ENCODE measurements at places on chromosomes 5 and 9.

GRCh38 chr5:175653763-175654162 lies 4.1 kb upstream of the HRH2 start:
- DNase-seq = no peak

- DNase-seq = no peak
These were observed 103.3 kb upstream of the BOD1 start for GRCh38 chr5:173719731-173720082.

GRCh38 chr5:10645671-10646070 lies 81.8 kb downstream of the ANKRD33B start:
- no peak for DNase-seq

DNA sequence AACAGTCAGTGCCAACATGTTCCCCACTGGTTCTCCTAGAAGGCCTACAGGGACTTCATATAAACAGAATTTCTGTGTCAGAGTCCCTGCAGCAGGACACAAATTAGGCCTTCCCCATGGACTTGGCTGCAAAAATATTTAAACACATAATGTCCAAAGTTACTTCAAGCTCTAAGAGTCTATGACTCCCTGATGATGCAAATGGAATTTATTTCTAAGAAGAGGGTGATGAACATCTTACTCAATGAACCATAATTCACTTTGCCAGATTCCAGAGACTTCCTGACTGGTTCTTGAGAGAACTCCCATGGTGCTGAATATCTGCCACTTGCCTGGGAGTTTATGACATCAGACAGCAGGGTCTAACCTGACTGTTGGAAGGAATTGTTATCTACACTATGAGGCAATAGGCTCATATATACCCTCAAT lies 32.7 kb upstream of the ADRA1B start:
- DNase-seq = no peak

DNA sequence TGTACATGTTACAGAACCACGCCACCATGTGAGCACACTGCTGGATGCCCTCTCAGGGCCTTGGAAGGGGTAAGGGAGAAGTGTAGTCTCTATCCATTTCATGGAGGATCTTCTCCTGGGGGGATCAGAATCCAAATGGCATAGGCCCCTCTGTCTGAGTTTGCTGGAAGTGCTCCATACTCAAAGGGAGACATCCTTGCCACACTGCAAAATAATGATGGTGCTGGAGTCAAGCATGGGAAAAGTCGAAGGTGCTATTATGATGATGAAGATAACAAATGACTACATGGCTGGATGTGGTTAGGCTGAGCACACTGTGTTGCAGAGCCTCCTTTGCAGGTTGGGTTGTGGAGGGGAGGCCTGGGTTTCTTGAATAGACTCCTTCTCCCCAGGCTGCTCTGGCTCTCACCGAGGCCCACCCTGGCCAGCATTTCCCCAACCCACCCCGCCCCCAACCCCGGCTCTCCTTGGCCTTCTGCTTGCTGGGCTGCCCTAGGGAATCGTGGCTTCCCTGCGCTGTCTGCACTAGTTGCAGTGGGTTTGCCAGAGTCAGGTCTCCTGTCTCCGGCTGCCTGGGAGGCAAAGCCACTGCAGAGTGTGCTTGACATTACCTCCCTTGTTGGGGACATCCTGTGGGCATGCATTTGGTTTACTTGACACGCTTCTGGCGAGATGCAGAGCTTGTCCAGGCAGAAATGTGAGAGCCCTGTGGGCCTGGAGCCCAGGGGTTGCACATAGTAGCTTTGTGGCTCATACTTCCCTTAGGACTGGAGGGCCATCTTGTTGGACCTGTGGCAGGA lies 3.0 kb downstream of the MVB12B start:
- DNase-seq = peak; percentile 33

DNA sequence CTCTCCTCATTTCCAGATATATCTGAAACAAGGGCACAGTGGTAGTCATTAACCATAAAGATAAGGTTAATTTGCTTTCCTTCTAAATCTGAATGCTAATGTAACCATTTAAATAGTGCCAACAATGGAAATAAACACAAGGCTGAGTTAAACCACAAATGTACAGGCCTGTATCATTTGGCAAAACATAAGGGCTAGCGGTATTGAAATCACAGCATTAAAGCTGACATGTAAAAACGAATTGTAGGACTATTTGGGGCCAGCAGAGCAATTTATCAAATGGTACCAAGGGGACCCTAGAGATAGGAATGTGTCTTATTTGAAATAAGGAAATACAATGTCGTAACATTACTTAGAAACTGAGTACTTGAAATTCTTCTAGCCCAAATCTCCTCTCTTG lies 247.5 kb upstream of the RPS23 start:
- DNase-seq = no peak

DNA sequence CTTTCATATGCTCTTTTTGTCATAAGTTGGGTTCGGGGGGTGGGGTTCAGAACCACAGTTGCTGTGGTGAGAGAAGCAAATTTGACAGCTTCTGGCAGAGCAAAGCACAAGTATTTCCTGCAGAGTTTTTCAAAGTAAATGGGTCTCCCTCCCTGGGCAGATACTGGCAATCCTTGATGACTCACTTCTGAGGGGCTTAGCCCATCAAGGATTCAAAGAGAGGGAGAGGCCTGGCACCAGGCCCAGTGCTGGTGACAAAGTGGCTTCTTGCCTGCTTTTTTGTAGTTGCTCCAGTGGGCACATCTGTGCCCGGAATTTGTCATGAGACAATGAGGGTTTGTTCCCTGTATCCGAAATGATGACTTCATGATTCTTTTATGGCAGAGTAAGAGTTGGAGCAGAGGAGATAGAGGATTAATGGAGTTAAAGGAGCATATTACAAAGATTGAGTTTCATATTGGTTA lies 46.6 kb upstream of the TNC start:
- DNase-seq = no peak

GRCh38 chr5:112586596-112587062 lies 151.1 kb upstream of the APC start:
- DNase-seq = no peak

DNA sequence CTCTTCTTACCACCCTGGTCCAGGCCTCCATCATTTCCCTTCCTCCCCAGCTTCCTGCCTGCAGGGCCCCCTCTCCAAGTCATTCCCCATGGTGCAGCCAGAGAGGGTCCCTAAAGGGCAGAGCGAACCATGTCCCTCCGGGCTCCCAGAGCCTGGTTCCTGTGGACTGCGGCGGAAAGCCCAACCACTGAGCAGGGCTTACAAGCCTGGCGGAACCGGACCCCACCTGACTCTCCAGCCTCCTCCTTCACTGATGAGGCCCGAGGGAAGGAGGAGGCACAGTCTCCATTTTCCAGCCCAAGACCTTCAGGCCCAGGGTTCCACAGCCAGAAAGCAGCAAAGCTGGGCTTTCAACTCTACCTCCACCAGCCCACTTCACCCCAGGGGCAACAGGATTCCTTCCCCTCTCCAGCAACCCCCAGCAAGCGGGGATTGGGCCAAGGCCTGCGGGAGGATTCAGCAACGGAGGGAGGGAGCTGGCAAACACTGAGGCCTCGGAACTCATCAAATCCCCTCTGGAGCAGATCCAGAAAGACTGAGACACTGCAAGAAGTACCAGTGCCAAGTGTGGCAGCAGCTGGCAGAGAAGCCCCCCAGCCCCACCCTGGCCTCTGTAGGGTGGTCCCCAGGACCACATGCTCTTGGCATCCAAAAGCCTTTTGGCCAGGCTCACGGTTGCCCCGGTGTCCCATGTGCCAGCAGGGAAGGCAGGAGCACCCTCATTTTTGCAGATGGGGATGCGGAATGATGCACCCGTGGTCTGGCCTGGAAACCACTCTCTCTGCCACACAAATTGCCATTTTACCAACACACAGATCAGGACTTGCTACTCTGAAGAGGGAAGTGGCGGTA lies 3.1 kb downstream of the FAM163B start:
- no peak for DNase-seq

GRCh38 chr5:72223371-72223770 lies 96.7 kb downstream of the MRPS27 start:
- no peak for DNase-seq

DNA sequence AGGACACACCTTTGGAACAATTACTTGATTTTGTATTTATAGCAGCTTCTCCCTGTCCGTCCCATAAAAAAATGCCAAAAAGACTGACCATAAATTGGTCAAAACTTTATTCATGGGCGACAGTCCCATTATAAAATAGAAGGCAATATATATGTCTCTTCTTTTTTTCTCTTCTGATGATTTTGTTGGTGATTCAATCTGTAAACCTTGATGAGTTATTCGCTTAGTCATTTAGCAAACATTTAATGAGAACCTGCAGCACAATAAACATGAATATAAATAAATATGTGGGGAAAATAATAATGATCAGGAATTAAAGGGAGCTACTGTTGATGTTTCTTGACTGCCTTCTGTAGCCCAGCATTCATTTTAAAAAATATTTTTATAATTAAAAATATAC lies 356.4 kb upstream of the ACTBL2 start:
- DNase-seq = no peak

GRCh38 chr5:140875085-140876065 lies at the start of gene PCDHA12:
TSS of gene PCDHA12 (plus strand) at chr5:140875308. CDS start at chr5:140875473, 165 bp downstream.
- no peak for DNase-seq

GRCh38 chr5:83518319-83519061 lies 46.9 kb downstream of the VCAN start:
- no peak for DNase-seq

DNA sequence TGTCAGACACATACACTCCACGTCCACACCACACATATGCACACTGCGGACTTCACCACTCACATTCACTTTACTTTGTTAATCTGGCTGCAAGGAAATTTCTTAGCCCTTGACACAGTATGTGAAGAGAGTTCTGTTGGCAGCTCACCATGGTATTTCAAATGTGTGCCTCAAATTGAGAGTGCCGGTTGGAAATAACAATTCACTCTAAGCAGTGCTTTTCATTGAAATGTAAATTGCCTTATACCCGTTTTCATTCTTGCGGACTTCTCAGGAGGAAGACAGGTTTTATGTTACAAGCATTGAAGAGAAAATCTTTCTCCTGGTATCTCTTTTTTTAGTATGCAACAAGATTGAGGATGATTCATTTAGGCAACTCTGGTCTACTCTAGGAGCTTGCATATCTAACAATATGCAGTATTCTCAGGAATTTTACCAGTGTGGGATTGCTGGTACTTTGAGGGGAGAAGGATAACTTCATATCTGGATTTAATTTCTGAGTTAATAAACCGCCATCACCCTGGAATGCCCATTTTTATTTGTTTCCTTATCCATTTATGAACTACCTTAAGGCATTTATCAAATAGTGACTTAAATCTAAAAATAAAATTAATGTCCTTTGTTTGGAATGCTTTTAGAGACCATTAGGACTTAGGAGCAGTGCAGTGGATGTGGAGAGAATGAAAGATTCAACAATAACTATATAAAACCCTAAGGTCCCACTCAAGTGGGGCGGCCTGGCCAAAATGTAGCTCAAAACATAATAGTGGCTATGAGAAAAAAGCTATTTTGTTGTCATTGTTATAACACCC lies 87.0 kb downstream of the IQGAP2 start:
- DNase-seq = no peak

GRCh38 chr5:148884339-148885020 lies 58.1 kb downstream of the ADRB2 start:
- no peak for DNase-seq

- DNase-seq = no peak
These were observed 81.0 kb upstream of the TRIO start for GRCh38 chr5:14062178-14062577.

DNA sequence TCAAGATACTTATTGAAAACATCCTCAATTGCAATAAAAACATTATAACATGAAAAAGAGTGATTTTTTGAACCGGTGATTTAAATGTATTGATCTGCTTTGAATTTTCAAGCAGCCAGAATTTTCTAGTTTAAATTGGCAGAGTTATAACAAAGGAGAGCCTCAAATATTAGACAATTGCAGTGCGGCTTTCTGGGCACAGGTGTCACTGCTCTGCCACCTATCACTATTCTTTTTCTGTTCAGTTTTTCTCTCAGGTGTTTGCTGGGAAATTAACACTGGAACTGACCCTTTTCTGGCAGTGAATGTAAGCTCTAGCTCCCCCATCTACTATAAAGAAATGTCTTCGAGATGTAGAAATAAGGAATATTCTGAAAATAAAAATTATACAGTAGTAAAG lies 23.0 kb downstream of the ZBED3 start:
- no peak for DNase-seq

DNA sequence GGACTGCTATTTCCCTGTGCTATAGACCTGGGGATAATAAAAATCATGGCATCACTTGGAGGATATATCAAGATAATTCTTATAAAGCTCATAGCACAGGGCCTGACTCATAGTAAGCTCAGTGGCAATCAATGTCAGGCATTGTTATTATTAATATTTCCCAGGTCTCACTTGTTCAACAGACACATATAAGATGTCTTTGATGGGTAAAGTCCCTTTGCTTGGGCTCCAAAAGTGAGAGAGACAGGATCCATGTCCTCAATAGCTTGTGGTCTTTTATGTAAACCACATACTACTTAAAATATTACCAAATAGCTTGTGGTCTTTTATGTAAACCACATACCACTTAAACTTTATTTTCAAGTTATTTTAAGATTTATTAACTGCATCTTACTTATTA lies 11.2 kb downstream of the SH3RF2 start:
- no peak for DNase-seq

DNA sequence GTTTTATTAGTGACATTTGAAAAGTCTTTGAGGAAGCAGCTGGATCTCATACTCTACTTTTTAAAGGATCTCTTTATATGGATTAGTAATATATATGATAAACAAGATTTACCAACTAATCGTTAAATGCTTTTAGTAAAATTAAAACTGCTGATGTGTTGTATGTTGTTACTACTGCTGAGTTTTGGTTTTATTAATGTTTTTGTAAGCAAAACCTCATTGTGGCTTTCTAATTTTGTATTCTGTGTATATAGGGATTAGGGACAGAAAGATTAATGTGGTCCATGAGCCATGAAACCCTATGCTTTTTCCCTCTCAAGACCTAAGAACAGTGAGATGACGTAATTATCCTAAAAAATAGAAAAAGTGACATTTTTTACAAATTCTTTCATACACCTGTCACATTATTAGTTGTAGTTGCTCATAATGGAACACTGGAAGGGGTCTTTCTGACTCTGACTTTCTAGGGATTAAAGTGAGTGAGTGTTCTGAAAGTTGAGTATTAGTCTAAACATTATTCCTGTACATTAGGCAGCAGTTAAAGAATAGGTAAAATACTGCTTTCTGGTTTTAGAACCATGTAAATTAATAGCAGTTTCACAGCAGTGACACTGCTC lies 85.9 kb downstream of the SLC12A2 start:
- no peak for DNase-seq

DNA sequence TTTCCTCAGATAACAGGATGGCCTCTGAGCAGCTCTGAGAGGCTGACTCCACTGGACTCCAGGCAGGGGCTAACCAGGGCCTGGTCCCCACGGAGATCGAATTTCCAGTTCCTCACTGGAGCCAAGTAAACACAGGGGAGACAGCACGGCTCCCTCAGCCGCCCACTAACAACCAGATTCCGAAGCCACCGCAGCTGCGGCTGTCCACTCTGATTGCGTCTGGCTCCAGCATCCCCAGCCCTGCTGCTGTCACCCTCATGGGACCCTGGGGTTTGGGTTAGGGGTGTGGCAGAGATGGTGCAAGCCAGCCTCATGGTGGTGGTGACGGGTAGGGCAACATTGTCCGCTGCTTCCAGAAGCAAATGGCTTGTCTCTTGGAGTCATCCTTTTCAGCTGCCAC lies 172.6 kb downstream of the RGS3 start:
- DNase-seq = no peak

- no peak for DNase-seq
These were observed 98.0 kb downstream of the ARL15 start for GRCh38 chr5:54212331-54212730.

- DNase-seq = no peak
These were observed 181.5 kb downstream of the SLCO4C1 start for GRCh38 chr5:102114525-102115069.

Data from T-helper 2 cell (primary cell).